ENCODE measurements at places on chromosomes 7 and 10. TPM values are rescaled to one million over a fixed set of nuclear protein-coding genes. Genes with fewer than 3 reads are reported as not detected.

The SHTN1 gene
- polyA plus RNA-seq: 0.06 TPM

The RBP3 gene
- not detected for polyA plus RNA-seq

The EEPD1 gene
- polyA plus RNA-seq: 0.49 TPM

The SPDYE2 gene
- polyA plus RNA-seq: 0.07 TPM

The TUBAL3 gene
- not detected for polyA plus RNA-seq

The HHEX gene
- polyA plus RNA-seq: 96.9 TPM

The ZSCAN25 gene
- 11.8 TPM for polyA plus RNA-seq

The CLCN1 gene
- not detected for polyA plus RNA-seq

The CALHM1 gene
- polyA plus RNA-seq: 0.06 TPM

All from B cell (primary cell).